Activated CD4-positive, alpha-beta T cell treated with anti-CD3 and anti-CD28 coated beads, Interleukin-2, amount 50 U/mL, for 1 hour (primary cell): ENCODE measurements at places on chromosomes 5 and 9.

DNA sequence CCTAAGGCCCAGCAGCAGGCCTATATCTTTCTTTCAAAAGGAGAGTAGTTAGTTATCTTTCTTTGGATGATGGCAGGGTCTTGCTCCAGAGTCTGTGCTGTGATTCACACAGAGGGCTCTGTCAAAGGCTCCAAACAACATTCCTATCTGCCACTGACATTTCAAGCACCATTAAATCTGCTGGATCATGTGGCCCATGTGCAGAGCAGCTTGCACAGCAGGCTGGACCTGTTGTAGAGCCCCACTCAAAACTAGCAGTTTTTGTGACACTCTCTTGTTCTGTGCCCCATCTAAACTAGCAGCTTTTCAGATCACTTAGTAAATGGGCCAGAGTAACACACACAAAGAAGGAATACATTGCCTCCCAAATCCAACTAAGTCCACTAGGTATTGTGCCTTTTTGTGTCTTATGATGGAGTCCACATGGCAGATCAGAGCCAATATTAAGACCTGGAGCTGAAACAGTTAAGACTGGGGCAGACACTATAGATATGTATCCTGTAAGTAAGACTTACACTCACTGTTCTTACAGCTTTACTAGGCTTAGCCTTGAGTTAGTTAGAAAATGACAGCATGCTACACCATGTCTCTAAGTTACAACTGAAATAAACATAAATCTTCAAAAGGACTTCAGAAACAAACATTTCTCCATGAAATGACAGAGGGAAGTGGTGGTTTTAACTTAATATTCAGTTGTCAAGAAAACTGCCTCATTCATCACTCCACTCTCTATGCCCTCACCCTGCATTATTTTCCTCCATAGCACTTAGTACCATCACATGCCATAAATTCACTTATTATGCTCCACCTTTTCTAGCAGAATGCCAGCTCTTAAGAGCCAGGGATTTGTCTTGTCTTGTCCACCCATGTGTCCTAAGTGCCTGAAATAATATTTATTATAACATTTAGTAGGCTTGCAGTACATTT, 400.9 kb downstream of the RAB3C start:
- DNase-seq: no peak

DNA sequence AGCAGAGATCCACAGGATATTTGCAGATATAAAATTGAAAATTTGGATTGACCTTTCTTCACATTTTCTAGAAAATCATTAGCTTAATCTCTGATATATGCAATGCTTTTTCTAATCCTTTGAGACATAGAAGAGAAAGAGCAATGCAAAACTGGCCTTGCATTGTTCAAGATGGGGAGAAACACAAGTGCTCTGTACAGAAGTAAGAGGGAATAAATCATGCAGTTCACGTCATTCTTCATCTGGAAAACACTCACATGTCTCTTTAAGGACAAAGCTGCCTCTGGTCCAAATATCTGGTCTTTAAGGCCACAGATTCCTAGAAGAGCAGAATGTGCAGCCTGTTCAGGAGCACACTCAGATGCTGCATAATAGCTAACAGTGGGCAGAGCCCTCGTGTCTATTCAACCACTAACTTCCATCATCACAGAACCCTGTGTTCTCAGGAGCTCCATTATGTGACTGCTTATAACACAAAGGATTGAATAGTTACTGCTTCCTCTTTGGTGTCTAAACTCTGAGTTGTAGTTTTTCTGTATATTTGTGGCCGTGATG, 277.5 kb downstream of the PLK2 start:
- DNase-seq: no peak

DNA sequence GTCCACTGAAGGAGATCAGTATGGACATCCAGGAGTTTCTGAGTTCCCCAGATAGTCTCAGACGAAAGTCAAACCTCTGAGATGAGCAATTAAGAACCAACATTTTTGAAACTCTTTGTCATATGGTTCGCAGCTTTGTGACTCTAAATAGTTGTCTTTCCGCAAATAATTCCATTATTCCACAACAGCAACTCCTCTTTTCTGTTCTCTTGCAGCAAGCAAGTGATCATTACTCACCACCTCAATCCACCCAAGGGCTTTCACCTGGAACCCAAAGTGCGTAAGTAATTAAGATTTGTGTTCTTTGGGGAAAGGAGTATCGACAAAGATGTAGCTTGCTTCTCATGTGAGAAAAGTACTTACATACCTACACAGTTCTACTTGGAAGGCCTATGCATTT, 15.6 kb downstream of the MTX3 start:
- DNase-seq: no peak

- no peak for DNase-seq
Observed at GRCh38 chr5:124704594-124705284, 41.7 kb downstream of the ZNF608 start.

DNA sequence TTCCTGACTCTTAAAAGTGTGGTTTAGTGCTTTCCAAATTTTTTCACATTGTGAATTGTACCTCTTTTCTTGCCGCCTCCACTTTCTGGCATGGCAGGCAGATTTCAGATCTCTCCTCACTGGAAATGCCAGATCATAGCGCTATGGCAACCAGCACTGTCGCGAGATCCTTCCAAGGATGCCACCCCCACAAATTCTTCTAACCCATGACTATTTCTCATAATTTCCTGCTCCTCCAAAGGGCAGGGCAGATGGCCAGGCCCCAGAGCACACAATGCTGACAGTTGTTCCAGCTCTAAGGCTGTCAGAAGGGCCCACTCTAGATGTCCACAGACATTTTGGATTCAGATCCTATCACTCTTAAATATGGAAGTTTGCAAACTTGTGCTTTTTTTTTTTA, 446.2 kb upstream of the RIOK2 start:
- DNase-seq: no peak

GRCh38 chr9:28616310-28616709, 1043.0 kb upstream of the C9orf72 start:
- no peak for DNase-seq

- DNase-seq: no peak
Observed at GRCh38 chr5:158611581-158611980, 488.1 kb downstream of the EBF1 start.

DNA sequence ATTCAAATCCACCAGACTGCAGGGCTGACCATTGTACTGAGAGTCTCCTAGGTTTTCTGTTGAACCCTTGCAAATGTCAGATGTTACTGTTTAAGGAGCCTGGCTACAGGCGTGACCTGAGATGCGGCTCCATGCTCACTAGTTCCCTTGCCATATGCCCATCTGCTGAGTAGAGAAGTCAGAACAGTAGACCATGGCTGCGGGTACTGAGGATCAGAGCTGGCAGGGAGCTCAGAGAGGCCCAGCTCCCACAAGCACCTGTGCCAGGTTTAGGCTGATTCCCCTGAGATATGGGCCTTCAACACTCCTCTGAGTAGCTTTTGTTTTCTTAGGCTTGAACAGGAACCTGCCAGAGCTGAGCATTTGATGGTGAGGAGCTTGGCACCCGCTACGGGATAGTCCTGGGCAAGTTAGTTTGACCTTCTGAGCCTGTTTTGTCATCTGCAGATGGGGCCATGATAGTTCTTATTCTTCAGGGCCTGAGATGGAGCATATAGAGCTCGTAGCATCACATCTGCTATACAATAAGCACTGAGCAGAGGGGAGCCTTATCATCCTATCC, 83.7 kb downstream of the BOD1 start:
- no peak for DNase-seq

DNA sequence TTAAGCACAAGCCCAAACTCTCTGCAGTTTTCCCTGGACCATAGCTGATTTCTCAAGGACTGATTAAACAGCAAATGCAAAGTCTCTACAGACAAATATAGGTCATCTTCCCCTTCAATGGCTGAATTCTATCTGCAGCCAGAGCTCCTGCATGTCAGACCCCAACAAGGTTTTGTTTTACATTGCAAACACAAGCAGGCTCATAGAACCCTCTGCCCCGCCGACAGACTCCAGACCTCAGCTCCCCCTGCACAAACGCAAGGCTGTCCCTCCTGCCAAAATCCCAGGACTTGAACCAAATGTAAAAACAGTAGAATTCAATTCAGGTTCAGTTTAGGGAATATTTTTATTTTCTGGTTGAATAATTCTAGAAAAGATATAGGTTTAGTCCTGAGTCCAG, 526.7 kb upstream of the TRPC7 start:
- no peak for DNase-seq

GRCh38 chr9:86368871-86369521, 14.8 kb upstream of the TUT7 start:
- no peak for DNase-seq

DNA sequence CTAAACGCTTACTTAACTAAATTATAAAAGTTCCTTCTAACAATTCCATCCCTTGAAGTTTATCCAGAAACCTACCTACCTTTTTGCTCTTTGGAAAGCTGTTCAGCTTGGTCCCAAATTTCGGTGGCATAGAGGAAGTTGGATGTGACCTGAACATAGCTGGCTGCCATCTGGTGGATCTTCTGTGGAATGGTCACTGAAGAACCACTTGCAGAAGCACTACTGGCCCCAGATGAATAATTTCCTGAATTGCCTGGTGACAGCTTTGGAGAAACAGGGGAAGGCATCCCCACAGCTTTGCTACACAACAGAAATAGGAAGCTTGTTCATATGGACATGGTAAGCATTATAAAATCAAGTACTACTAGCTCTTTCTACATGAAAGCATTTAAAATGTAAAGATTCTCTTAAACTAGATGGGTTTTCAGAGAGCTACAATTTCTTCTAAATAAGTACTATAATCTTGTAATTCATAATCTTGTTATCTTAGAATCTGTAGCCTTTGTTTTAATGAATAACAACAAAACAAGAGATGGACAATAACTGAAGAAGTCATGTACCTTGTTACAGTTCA, 9.9 kb downstream of the LEAP2 start:
- DNase-seq: peak; percentile 13

DNA sequence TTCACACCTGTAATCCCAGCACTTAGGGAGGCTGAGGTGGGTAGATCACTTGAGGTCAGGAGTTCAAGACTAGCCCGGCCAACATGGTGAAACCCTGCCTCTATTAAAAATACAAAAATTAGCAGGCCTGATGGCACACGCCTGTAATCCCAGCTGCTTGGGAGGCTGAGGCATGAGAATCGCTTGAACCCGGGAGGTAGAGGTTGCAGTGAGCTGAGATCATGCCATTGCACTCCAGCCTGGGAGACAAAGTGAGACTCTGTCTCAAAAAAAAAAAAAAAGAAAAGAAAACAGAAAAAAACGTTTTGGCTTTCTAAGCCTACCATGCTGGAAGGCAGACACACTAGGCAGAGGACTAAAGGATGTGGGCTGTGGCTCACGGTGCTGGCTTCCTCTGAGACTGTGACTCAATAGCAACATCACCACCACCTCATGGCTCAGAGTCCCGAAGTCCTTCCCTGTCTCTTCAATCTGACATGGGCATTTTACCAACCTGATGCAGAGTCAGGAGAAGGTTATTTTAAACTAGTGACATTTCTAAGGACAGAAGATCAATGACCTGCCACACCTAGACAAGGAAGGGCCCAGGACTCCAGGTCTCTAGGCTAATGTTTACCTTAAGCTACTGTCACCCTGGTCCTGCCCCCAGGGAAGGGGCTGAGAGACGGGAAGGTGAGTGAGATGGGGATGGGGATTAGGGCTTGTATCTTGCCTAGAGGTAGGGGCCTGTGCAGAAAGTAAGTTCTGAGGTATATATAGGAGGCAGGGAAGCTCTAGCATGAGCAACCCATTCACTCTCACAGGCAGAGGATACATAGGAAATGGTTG, 3.7 kb downstream of the ECSCR start:
- peak; percentile 67 for DNase-seq

DNA sequence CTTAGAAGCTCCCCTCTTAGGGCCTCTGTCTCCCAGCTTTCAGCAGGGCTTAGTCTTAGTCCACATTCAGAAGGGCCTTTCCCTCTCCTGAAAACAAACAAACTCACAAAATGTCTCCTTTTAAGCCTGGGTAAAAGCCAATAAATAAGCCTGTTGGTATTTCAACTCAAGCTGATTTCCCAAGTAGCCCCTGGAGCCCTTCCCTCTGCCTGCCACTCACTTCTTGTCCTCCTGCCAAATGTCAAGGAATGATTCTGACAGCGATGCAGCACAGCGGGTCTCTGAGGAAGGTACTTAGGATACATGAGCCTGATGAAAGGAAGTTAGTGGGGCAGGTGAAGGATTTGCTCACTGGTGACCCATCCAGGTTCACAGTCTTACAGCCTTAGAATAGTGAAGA, 210.5 kb downstream of the PJA2 start:
- no peak for DNase-seq

DNA sequence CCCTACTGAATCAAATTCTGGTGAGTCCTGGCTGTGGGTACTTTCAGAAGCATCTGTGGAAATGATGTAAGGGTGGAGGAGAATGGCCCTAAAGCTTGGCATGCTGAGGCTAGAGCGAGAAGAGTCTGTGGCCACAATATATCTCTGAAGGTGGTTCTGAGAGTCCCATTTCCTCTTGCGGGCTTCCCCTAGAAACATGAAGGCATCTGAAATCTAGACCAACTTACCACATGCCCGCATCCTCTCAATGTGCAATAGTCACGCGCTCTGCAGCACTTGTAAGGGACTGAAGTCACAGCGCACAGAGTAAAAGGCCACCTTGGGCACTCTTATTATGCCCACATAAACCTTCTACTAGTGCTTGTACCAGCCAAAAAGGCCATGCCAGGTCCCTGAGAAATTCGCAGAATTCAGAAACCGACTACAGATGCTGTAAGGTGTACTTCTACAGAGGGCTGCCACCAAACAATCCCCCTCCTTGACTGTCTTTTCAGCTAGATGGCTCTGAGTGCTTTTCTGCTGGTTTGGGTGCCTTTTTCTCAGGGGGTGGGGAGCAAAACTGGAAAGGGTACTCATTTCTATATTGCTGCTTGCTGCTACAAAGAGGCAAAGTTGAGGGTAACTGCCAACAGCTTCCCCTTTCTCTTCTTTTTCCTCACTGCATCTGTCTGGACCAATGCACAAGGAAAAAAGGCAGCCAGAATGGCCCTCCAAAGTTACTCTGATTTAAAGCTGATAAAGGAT, 107.3 kb downstream of the ZDHHC21 start:
- no peak for DNase-seq

DNA sequence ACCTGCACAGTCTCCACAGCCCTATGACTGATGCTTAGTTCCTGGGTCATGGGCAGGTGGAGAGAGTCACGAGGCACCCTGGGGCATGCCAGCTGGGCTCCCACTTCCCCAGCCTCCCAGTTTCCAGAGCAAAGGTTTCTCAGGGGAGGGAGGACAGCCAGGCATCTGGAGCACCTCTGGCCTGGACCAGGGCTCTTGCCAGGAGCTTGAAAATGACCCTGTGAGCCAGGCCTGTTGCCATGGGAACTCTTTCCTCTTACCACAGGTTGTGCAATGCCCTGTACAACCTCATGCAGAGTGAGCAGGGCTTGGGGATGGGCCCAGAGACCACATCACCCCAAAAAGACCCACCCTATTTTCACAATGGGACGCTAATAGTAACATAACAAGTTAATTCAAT, 113.1 kb downstream of the PSD2 start:
- DNase-seq: no peak

- DNase-seq: no peak
Observed at GRCh38 chr9:77926371-77926878, 105.2 kb downstream of the GNAQ start.

DNA sequence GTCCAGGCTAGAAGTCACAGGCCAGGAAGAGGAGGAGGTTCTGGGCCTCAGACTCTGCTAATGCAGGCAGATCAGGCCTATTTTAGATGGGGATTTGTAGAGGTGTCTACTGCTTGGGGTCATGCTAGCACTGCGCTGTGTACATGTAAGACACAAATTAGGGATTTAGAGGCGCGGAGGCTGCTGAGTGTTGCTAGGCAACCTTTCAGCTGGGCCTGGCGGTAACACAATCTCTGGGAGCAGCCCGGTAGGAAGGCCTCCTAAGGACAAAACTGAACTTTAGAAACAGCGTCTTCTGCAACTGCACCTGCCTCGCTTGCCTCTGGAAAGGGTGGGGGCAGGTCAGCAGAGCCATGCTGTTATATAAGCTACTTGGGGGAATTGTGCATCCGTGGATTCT, 147.9 kb downstream of the MACROH2A1 start:
- DNase-seq: no peak
